ENCODE measurements at places on chromosomes 5 and 9.

- DNase-seq: peak; percentile 13
These were observed at the start of gene GSN for GRCh38 chr9:121267689-121268597. Gene GSN (plus strand): TSS chr9:121268162. CDS start chr9:121301972, 33,810 bp downstream.

DNA sequence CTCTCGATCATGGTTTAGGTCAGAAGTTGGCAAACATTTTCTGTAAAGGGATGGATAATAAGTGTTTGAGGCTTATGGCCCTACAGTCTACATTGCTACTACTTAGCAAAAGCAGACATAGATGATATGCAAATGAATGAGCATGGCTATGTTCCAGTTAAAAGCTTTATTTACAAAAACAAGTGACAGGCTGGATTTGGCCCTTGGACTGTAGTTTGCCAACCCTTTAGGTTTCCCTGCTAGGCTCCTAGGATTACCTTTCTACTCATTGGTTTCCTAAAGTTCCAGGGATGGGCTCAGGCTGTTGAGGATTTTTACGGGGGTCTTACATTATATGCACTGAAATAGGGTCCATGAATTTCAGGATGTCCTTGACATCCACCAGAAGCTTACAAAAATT lies 57.5 kb downstream of the GPR21 start:
- no peak for DNase-seq

GRCh38 chr5:41433552-41434181 lies 76.7 kb downstream of the PLCXD3 start:
- DNase-seq: no peak

DNA sequence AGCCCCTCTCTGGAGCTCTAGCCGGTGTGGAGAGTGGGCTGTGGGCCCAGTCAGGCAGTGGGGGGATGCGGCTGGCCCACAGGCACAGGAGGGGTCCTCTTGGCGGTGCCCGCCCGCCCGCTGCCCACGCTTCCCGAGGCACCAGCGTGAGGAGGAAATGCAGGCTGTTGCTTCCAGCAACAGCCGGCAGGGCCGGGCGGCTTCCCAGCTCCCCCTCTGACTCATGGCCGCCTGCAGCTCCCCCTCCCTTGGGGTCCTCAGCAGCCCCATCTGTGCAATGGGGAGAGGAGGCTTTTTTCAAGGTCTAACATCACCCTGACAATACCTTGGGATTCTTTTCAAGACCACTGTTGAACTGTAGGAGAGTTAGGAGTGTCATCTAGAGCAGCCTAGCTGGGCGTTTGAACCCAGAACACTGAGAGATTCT lies 10.4 kb downstream of the CXXC5 start:
- DNase-seq: no peak

DNA sequence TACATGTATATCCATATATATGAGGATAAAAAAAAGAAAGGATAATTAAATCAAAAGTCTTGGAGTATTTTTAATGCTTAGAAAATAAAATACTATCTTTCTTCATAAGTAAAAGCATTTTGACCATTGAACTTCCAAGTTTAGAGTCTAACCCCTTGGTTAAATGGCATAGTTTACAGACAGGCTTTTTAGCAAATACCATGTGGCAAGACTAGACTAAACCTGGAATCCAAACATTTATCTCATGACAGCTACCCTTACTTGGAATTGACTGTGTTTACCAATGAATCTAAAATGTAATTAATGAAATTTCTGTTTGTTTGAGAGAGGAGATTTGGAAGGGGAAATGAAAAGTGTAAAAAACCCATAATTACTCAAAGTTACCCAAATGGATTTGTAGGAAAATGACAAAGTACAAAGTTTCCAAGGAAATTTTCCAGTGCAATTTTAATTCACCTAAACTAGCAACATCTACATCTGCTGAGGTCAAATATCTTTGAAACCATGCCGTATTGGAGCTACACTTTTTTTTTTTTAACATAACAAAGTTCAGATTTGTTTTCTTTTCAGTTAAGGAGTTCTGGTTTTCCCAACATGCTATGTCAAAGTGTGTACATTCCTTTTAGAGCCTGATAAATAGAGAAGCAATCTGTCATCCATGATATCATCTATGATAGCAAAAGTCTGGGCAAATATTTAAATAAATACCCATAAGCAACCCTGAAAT lies 272.1 kb upstream of the DAB2 start:
- no peak for DNase-seq

- DNase-seq: no peak
These were observed 8.0 kb downstream of the PLIN2 start for GRCh38 chr9:19119246-19119645.

DNA sequence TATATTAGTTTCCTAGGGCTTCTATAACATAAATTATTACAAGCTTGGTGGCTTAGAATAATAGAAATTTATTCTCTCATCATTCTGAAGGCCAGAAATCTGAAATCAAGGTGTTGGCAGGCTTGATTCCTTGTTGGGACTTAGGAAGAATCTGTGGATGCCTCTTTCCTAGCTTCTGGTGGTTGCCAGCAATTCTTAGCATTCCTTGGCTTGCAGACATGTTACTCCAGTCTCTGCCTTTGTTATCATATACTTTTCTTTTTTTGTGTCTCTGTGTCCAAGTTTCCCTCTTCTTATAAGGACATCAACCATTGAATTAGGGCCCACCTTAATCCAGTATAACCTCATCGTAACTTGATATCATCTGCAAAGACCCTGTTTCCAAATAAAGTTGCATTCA lies 31.4 kb downstream of the CTNNA1 start:
- no peak for DNase-seq

- DNase-seq: no peak
These were observed 739.3 kb downstream of the NR2F1-AS1 start for GRCh38 chr5:92841604-92842155.

DNA sequence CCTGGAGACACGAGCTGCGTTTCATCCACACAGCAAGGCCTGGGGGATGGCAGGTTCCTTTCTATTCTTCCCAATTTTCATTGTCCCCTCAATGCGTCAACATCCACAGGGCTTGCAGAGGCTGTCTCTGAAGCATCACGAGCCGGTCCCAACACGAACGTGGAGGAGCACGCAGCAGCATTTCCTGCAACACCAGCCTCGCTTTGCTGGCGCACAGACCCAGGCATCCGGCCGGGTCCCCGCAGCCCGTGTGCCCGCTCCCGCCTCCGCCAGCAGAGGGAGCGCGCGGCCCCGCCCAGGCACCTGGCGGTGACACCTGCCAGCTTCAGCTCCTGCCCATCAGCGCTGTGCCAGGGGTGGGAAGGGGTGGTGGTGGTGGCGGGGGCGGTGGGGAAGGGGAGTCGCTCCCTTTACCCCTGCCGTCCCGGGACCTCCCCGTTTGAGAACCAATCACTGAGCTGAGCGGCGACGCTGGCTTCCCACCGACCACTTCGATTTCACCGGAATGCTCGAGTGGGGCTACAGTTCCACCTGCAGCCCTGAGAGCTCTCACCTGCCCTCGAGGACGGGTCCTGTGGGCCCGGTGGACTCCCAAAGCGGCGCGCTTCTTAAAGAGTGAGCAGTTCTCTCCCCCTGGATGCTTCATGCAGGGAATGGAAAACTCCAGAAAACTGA lies 464.5 kb downstream of the ICE1 start:
- no peak for DNase-seq

- no peak for DNase-seq
These were observed 26.4 kb upstream of the RXRA start for GRCh38 chr9:134299883-134300282.

DNA sequence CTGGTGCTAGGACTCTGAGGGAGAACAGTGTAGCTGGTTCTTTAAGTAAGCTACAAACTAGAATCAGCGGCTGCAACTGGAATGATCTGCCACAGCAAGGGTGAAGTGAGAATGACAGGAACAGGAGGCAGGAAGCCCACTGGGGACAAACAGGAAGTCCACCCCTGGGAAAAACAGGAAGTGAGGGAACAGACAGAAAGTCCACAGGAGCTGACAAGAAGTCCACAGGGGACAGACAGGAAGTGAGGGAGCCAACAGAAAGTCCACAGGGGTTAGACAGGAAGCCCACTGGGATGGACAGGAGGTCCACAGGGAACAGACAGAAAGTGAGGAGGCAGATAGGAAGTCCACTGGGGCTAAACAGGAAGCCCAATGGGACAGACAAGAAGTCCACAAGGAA lies 15.5 kb downstream of the ADAMTS16 start:
- no peak for DNase-seq

GRCh38 chr9:72601615-72602014 lies 80.2 kb downstream of the TMC1 start:
- no peak for DNase-seq

GRCh38 chr9:97695995-97696802 lies 941 bp downstream of the XPA start:
- no peak for DNase-seq

- DNase-seq: no peak
These were observed 24.6 kb downstream of the PDZD2 start for GRCh38 chr5:31663519-31663918.

DNA sequence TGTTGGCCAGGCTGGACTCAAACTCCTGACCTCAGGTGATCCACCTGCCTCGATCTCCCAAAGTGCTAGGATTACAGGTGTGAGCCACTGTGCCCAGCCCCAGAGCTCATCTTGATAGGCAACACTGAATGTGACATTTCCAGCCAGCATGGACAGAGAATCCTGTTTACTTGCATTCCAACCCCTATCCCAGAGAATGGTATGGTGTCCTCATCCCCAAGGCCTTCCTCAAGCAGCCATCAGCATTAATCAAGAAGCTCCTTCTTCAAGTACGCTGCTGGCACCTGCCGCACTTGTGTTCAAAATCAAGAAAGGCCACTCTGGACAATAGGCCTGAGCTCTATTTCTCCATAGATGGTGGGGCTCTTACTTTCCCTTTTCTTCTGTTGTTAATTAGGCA lies 40.2 kb downstream of the STARD4 start:
- DNase-seq: no peak

- no peak for DNase-seq
These were observed 284.8 kb upstream of the GRAMD2B start for GRCh38 chr5:126138281-126138931.

DNA sequence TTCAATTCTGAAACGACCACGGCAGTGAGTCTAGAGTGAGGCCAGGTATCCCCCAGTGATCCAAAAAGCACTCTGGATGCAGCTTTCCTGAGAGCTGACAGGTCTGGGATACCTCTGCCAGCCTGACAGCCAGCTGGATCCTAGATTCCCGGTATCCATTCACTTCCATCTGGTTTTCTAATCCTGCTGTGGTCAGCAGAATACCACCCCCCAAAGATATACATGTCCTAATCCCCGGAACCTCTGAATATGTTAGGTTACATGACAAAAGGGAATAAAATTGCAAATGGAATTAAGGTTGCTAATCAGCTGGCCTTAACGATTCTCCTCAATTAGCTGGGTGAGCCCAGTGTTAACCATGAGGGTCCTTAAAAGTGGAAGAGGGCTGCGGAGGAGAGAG lies 1.4 kb upstream of the ZNF79 start:
- DNase-seq: no peak

- no peak for DNase-seq
These were observed 377 bp upstream of the PCDHAC2 start for GRCh38 chr5:140965905-140966292.

- DNase-seq: no peak
These were observed 230.7 kb downstream of the ASTN2 start for GRCh38 chr9:117184173-117184572.

DNA sequence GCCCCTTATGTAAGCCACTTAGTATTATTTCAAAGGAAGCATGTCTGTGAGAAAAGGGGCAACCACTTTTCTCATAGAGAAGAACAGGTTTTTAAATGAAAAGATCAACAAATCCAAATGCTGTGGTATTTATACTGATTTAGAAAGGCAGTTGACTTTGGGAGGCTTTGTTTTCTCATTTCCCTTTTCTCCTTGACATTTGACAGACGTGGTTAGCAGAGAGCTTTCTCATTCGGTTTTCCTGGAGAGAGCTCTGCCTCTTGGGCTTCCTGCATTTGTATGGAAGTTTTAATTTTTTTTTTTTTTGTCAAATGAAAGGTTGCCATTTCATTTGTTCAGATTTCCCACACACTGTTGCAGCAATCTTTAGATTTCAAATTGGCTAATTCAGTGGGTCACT lies 62.5 kb downstream of the EXOSC2 start:
- no peak for DNase-seq

DNA sequence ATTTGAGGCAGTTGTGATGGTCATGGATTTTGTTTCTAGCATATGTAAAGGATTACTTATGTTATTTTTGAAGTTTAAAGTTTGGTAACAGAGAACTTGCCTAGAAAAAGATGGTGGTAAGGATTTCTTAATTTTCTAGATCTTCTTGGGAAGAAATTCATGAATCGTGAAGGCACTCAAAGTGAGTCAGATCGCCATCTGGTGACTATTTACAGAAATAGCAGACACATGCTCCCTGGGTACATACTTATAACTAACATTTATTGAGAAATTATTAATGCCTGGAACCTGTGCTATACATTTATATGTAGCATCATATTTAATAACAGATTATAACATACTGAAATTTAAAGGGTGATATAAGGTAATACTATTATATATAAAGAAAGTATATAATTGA lies 299.7 kb downstream of the IZUMO3 start:
- no peak for DNase-seq

DNA sequence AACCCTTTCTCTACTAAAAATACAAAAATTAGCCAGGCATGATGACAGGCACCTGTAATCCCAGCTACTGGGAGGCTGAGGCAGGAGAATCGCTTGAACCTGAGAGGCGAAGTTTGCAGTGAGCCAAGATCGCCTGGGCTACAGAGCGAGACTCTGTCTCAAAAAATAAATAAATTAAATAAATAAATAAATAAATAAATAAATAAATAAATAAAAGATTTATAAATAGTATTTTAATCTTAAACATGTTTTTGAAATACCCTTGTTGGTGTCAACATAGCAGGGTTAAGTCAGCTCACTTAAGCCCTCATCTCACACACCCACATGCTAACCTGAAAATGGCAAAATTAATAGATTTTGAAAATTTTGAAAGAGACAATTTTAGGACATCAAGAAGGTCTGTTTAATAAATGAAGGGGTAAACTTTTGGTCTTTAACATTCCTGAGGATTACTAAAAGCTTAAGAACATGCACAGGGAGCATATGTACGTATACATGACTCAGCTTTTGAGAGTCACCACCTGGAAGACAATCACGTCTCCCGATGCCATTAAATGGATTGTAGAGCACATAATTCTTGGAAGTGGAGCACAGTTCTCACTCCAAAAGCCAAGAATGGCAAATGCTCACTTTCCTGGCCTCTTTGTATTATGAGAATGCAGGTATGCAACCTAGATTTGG lies 202.5 kb downstream of the GDNF start:
- DNase-seq: no peak

- no peak for DNase-seq
These were observed 32.3 kb upstream of the PTGS1 start for GRCh38 chr9:122338536-122338935.

DNA sequence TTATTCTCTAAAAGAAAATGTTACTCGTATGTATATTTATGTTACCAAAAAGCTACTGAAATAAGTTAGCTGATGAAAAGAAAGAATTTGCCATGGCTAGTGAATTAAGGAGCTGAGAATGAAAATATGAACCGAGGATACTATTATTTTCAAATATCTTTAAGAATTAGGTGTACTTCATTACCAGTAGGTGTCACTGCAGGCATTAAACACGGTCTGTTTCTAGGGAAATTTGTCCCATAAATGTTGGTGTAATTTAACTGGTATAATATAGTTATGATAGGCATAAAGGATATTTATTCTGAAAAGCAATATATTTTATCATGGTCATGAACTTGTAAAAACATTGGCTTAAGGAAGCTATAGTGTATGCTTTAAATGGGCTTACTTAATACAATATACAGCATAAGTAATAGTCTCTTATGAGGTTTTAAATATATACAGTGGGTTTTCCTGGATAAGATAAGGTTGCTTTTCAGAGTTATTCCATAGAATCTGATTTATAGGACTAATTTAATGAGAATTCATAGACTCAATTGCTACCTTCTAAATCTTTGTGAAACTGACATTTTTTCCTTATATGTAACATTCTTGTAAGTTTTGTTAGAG lies 72.4 kb upstream of the MPDZ start:
- DNase-seq: no peak

- no peak for DNase-seq
These were observed 966.3 kb upstream of the C9orf72 start for GRCh38 chr9:28539434-28540070.

All from stimulated activated CD8-positive, alpha-beta memory T cell treated with anti-CD3 and anti-CD28 coated beads, Interleukin-2, amount 100 ng/mL, for 1 hour (primary cell).